ENCODE measurements at places on chromosomes 6 and 20. TPM values are rescaled to one million over a fixed set of nuclear protein-coding genes. Genes with fewer than 3 reads are reported as not detected.
A peak's percentile ranks its signal among the peaks of the same experiment; 100 is the strongest.

GRCh38 chr6:35731414-35731735, 5.5 kb upstream of the ARMC12 start:
- peak; percentile 85 for DNase-seq

GRCh38 chr20:51643390-51643789, 100.9 kb upstream of the NFATC2 start:
- DNase-seq, result peak; percentile 90

GRCh38 chr6:170177772-170178560, 112.9 kb downstream of the DLL1 start:
- DNase-seq, result no peak

BPIFB1 gene
- not detected for polyA plus RNA-seq

Data from endothelial cell of umbilical vein (primary cell).